ENCODE measurements at places on chromosomes 1 and 21.

GRCh38 chr1:94463765-94464330 is 45.7 kb downstream of the ABCD3 start:
- DNase-seq, result no peak

DNA sequence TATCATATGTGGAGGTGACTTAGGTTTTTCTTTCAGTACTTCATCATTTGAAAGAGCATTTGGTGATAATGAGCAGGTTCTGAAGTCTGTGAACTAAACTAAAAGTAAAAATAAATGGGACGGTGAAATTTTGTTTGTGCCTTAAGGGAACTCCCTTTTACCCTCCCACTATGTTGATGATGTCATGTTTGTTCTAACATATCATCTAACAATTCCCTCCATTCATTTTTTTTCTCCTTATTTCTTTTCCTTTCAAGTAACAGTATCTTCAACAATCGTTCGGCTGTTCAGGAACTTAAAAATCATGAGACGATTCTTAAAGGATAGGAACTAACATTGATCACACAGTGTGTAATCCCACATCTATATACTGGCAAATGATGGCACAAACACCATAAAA is 30.0 kb upstream of the IRF2BP2 start:
- no peak for DNase-seq

GRCh38 chr1:184021728-184022127 is 15.8 kb downstream of the COLGALT2 start:
- no peak for DNase-seq

DNA sequence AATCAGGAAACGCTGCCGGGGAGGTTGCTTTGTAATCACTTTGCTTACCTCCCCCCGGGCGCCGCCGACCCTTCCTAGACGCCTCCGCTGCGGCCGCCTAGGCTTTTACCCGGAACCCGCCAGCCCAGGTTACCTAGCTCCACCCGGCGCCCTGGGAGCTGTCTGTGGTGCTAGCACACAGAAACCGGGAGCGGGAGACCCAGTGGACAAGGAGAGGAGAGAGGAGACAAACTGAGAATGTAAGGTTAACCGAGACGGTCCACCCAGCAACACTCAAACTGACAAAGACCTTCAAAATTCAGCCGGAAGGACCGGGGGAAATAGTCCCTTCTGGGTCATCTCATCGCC is 9.8 kb downstream of the BARHL2 start:
- no peak for DNase-seq

GRCh38 chr1:234875953-234876855 is 252.4 kb downstream of the TOMM20 start:
- no peak for DNase-seq

GRCh38 chr1:7313826-7314225 is 457.3 kb upstream of the VAMP3 start:
- DNase-seq, result no peak

DNA sequence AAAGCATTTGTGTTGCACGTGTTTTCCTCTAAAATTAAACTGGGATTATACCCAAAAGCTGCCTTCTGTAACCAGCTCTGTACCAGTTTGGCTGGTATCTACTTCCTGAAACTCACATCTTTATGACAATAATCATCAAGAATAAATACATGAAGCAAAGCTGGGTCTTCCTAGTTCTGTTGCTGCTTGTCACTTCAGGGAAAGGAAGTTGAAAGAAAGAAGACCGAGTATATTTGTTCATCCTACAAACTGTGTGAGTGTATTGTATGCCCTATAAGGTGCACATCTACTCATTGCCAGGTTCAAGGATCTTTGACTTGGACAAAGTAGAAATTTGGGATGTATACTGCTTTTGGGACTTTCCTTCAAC is 29.1 kb upstream of the IFNGR2 start:
- DNase-seq, result no peak

GRCh38 chr21:37372127-37372731 is 5.7 kb downstream of the DYRK1A start:
- no peak for DNase-seq

DNA sequence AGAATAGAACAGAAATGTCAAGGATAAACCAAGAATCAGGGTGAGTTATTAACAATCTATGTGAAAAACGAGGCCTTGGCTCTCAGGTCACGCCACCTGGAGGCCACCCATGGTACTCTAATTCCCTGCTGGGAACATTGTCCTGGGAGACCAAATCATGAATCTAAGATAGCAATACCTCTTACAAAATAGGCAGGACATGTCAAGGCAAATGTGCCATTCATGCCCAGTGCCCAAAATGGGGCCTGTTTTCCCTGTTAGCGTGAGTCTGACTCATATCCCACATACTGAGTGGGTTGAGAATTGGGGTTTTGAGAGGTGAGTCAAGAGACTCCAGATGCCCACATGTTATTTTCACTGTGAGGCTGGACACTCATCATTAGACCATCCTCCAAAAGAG is 380.8 kb downstream of the HHIPL2 start:
- DNase-seq, result peak; percentile 42

DNA sequence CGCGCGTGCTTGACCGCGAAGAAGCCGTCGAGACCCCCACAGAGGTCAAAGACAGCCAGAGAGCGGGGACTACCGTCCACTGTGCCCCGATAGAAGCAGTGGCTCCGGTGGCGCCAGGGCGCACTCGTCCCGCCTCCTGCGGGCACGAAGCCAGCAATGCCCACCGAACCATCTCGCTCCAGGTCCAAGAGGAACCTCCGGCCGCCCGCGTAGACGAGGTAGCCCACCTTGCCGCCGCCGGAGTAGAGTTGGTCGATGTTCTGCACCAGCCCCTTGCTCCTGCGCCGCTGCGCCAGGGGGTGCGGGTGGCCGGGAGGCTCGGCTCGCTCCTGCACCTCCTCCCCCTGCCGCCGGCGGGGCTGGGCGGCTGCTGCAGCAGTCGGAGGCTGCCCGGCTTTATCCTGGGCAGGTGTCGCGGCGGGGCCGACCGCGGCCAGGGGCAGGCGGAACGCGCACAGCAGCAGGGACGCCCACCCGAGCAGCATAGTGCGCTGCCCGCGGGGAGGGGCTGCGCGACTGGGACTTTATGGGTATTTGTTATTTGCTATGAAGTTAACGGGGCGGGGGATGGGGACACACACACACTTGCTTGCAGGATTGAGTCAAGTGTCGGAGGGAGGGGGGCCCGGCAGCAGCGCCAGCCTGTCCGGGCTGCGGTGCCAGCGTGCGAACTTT is 844 bp downstream of the ADAMTS5 start:
- no peak for DNase-seq

DNA sequence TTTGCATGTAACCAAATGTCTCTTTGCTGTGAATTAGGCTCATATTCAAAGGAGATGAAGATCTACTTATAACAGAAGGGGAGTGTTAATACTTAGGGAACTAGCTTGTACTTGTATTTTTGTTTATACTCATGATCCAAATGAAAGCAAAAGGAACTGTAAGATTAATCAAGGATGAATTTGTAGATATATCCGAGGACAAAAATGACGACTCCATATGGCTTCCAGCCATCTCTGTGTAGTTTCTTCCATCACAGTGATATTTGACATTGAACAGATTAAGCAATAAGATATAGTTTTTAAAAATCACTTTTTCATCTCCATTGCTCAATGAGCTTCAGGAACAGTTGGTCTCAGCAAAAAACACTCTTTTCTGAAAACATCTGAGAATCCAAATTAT is 257.4 kb upstream of the CAMK1G start:
- DNase-seq, result no peak

- DNase-seq, result no peak
These were observed 97.3 kb upstream of the SYT6 start for GRCh38 chr1:114250683-114251572.
